Neural crest cell (in vitro differentiated cells): ENCODE measurements at places on chromosomes 1 and 21. TPM values are rescaled to one million over a fixed set of nuclear protein-coding genes. Genes with fewer than 3 reads are reported as not detected.
A peak's percentile ranks its signal among the peaks of the same experiment; 100 is the strongest.

- H3K27ac ChIP-seq, result no peak overlapping the region
- H3K4me1 ChIP-seq, result peaks cover 13% of the 10 kb centered on the region
- DNase-seq, result no peak
- H3K4me3 ChIP-seq, result no peak overlapping the region
- peaks cover 11% of the 10 kb centered on the region for H3K27me3 ChIP-seq
Observed at GRCh38 chr21:41418393-41418792, 7.6 kb upstream of the MX1 start.

- peaks cover 6% of the 10 kb centered on the region for H3K27me3 ChIP-seq
- DNase-seq, result no peak
- H3K36me3 ChIP-seq, result no peaks in the 10 kb centered on the region
- peaks cover 11% of the 10 kb centered on the region for H3K4me1 ChIP-seq
- H3K4me3 ChIP-seq, result no peak overlapping the region
Observed at GRCh38 chr21:44748621-44749020, 37.2 kb upstream of the TSPEAR start.

- no peak overlapping the region for H3K4me3 ChIP-seq
- DNase-seq, result no peak
- no peaks in the 10 kb centered on the region for H3K4me1 ChIP-seq
Observed at GRCh38 chr1:7086106-7086505, 300.9 kb downstream of the CAMTA1 start.

GRCh38 chr1:201721082-201722049 is 107.6 kb upstream of the IPO9 start:
- H3K4me1 ChIP-seq, result peaks cover 42% of the 10 kb centered on the region
- peak overlapping the region; percentile 28 for H3K27ac ChIP-seq
- H3K4me3 ChIP-seq, result no peak overlapping the region
- H3K36me3 ChIP-seq, result peaks cover 12% of the 10 kb centered on the region

GRCh38 chr1:21298981-21299391 is 8.7 kb upstream of the ECE1 start:
- H3K27ac ChIP-seq, result no peak overlapping the region
- peaks cover 19% of the 10 kb centered on the region for H3K4me1 ChIP-seq
- no peak for DNase-seq
- no peak overlapping the region for H3K4me3 ChIP-seq
- H3K27me3 ChIP-seq, result no peaks in the 10 kb centered on the region
- H3K36me3 ChIP-seq, result no peaks in the 10 kb centered on the region

- no peak overlapping the region for H3K27ac ChIP-seq
- H3K27me3 ChIP-seq, result no peaks in the 10 kb centered on the region
- no peak overlapping the region for H3K4me3 ChIP-seq
- H3K4me1 ChIP-seq, result peaks cover 34% of the 10 kb centered on the region
- DNase-seq, result no peak
- H3K36me3 ChIP-seq, result no peaks in the 10 kb centered on the region
Observed at GRCh38 chr1:151706464-151707415, 9.9 kb downstream of the CELF3 start.

DNA sequence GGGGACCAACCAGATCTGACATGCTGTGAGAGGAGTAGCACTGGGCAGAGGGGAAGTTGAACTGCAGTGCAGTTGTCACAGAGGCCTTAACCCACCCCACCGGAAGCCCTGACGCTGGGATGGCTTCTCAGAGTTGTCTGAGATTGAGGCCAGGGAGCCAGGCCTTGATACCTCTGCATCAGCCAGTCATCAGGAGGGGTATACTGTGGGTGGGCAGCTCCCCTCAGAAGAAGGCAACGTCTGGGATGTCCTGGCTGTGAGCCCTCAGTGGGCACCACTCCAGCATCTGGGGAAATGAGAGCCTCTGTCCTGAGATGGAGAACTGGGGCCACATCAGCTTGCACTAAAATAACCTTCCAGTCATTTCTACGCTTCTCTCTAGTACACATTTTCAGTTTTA is 47.9 kb upstream of the BCAR3 start:
- no peak for DNase-seq
- H3K4me1 ChIP-seq, result peaks cover 84% of the 10 kb centered on the region
- no peak overlapping the region for H3K4me3 ChIP-seq
- H3K27me3 ChIP-seq, result no peaks in the 10 kb centered on the region
- no peak overlapping the region for H3K27ac ChIP-seq

DNA sequence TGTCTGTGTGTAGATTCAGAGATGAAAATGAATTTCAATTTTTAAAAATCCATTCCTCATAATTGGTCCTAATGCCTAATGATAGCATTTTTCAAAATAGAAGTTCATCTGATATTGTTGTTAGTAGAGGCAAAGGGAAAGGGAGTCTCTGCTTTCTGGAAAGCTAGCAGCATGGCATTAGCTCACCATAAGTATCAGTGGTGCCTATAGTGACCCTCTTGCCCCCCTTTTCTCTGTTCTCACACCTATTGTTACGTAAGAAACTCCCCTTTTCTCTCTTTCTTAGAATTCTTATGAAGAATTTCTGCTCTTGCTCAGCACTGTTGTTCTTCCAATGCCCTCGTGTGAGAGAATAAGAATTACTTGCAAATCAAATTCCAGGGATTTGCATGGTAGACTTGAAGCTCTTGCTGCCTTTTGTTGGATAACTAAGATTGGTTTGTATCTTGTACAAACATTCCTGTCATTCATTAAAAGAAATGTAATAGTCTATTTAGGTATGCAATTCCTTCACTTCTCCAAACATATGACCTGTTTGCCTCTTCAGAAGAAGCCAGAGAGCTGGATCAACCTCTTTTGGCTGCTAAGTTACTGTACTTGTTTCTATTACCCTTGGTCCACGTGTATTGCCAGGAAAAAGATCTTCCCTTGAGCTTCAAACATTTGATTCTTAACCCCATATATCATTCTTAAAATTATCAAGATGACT is 69.2 kb upstream of the MAGI3 start:
- no peak overlapping the region for H3K27ac ChIP-seq
- no peaks in the 10 kb centered on the region for H3K27me3 ChIP-seq
- H3K36me3 ChIP-seq, result no peaks in the 10 kb centered on the region
- DNase-seq, result no peak
- no peaks in the 10 kb centered on the region for H3K4me1 ChIP-seq
- no peak overlapping the region for H3K4me3 ChIP-seq

DNA sequence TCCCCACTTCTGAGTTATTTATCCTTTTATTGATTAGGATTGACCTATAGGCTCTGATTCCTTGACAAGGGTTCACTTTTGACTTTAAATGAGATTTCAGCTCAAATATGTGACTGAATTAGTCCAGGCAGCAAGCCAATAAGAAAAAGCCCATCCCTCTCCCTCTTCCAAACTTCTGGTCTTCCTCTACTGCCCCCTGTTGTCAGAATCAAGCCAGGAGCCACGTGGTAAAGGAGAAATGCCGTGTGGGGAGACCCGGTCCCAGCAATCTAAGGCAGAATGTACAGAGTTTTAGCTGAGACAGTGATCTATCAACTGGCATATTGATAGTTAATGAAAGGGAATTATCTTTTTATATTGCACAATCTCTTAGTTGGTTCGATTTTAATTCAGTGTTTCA is 5.2 kb downstream of the ADAMTS5 start:
- H3K4me1 ChIP-seq, result peaks cover 2% of the 10 kb centered on the region
- H3K36me3 ChIP-seq, result no peaks in the 10 kb centered on the region
- peaks cover 42% of the 10 kb centered on the region for H3K27me3 ChIP-seq
- no peak for DNase-seq
- no peak overlapping the region for H3K4me3 ChIP-seq

DNA sequence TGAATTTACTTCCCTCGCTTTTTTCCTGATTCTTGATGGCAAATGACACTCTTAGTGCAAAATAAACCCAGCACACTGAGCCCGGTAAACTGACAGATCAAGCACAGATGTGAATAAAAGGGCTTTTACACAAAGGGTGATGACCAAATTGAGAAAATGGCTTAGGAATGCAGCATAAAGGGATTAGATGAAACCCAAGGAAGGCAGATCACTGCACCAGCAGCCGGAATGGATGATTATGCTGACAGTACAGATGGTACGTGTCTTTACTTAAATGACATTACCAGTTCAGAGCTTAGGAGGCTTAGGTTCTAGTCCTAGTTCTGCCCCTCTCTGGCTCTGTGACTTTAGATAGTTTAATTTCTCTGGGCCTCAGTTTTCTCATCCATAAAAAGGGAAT is 12.0 kb downstream of the PKP1 start:
- H3K27ac ChIP-seq, result peak overlapping the region; percentile 59
- peaks cover 8% of the 10 kb centered on the region for H3K4me1 ChIP-seq
- no peaks in the 10 kb centered on the region for H3K36me3 ChIP-seq
- H3K27me3 ChIP-seq, result peaks cover 9% of the 10 kb centered on the region
- no peak overlapping the region for H3K4me3 ChIP-seq

DNA sequence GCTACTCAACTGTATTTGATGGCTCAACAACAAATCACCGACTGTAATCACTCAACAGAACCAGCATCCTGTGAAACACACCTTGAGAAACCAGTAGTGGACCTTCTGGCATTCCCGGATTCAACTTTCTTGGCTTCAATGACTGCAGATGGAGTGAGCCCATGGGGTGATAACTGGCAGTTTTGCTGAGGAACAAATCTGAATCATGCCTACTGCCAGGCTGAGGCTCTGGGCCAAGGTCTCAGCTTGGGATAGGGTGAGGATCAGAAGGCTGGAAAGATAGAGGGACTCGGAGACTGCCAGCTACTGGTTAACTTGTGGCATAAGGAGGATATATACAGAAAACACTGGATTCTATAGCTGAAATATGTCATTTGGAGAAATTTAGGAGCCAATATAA is 63.5 kb upstream of the DIRAS3 start:
- peaks cover 3% of the 10 kb centered on the region for H3K36me3 ChIP-seq
- H3K27ac ChIP-seq, result no peak overlapping the region
- DNase-seq, result no peak
- no peaks in the 10 kb centered on the region for H3K4me1 ChIP-seq
- H3K27me3 ChIP-seq, result no peaks in the 10 kb centered on the region

DNA sequence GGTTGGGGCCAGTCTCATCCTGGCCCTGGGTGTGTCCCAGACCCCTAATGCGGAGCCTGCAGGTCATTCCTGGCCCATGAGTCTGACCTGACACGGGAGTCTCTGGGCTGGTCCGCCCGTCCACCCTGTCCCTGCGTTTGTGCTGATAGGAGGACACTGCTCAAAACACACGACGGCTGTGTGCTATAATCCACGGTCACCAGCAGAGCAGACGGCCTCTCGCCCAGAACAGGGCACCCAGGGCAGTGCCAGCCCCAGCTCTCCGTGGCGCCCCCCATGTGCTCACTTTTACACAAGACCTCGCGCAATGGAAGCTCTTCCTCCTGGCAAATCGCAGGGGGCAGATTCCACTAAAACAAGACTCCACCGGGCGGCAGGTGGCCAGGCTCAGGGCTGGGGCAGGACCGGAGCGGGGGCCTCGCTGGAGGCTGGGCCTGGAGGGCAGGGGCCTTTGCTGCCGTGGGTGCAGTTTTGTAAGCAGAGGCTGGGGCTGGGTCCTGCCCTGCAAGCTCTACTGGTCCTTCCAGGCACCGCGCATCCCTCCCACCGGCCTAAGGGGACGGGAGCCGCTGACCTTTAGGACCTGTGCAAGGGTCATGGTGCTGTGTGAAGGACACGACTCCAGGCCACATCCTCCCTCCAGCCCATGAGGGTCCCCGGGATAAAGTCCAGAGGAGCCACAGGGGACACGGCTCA is 10.6 kb upstream of the SLC19A1 start:
- no peaks in the 10 kb centered on the region for H3K36me3 ChIP-seq
- peaks cover 3% of the 10 kb centered on the region for H3K27me3 ChIP-seq
- no peak overlapping the region for H3K4me3 ChIP-seq
- peaks cover 20% of the 10 kb centered on the region for H3K4me1 ChIP-seq
- H3K27ac ChIP-seq, result no peak overlapping the region

GRCh38 chr1:50105433-50105832 is 3.3 kb upstream of the ELAVL4 start:
- no peaks in the 10 kb centered on the region for H3K36me3 ChIP-seq
- no peak overlapping the region for H3K27ac ChIP-seq
- DNase-seq, result no peak
- no peaks in the 10 kb centered on the region for H3K27me3 ChIP-seq
- H3K4me1 ChIP-seq, result no peaks in the 10 kb centered on the region
- no peak overlapping the region for H3K4me3 ChIP-seq

GRCh38 chr1:158803678-158804077 is 22.7 kb upstream of the OR6N2 start:
- H3K27me3 ChIP-seq, result peaks cover 59% of the 10 kb centered on the region
- no peak for DNase-seq
- H3K36me3 ChIP-seq, result no peaks in the 10 kb centered on the region
- no peaks in the 10 kb centered on the region for H3K4me1 ChIP-seq
- H3K27ac ChIP-seq, result no peak overlapping the region

DNA sequence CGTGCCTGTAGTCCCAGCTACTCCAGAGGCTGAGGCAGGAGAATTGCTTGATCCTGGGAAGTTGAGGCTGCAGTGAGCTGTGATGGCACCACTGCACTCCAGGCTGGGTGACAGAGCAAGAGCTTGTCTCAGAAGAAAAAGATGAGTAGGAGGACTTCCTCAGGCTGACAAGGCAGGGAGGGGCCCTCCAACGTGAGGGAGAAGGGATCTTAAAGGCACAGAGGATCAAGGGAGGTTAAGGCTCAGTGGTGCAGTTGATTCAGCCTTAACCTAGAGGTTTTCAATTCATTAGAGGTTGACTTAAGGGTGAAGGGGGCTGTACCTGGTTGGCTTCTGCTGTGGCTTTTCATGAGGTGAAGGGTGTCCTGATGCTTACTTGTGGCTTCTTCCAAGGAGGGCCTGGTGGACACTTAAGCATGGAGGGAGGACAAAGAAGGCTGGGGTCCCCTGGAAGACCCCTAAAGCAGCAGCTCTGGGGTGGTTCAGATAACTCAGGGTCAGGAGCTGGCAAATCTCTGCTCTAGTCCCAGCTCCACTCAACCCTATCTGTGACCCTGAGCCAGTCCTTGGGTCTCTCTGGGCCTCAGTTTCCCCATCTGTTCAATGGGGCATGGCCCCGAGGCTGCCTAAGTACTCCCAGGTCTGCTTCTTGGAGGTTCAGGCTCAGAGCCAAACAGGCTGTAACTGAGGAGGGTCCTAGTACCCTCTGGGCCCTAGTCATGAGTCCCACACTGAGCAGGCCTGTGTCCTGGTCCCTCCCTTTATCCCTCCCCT is 6.3 kb downstream of the EXTL1 start:
- H3K36me3 ChIP-seq, result no peaks in the 10 kb centered on the region
- peak overlapping the region; percentile 96 for H3K27ac ChIP-seq
- DNase-seq, result no peak
- peaks cover 76% of the 10 kb centered on the region for H3K4me1 ChIP-seq
- H3K4me3 ChIP-seq, result peak overlapping the region; percentile 50
- H3K27me3 ChIP-seq, result no peaks in the 10 kb centered on the region

DNA sequence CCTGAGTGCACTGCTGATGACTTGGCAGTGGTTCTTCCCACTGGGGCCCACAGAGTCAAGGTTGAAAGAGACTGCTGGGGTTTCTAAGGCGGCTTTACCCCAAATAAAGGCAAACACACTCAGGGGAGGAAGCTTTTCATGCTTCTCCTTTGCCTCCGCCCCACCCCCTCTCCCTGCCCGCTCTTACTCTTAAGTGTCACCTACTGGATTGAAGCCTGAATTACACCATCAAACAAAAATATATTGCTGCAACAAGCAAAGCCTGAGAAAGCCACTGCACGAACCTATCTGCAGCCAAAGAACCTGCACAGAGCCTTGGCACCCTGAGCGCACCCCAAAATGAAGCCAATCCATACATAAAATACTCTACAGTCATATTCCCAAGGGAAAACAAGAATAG is 63.1 kb downstream of the PTGFR start:
- H3K27me3 ChIP-seq, result peaks cover 15% of the 10 kb centered on the region
- H3K4me1 ChIP-seq, result no peaks in the 10 kb centered on the region
- peaks cover 9% of the 10 kb centered on the region for H3K36me3 ChIP-seq
- H3K4me3 ChIP-seq, result no peak overlapping the region
- no peak for DNase-seq
- H3K27ac ChIP-seq, result no peak overlapping the region

The TAS1R1 gene
- total RNA-seq, result not detected in 2 replicates

The OSBPL9 gene
- total RNA-seq, result 76.7 and 77.5 TPM in 2 replicates

The CHRNB2 gene
- total RNA-seq, result 8.7 and 10.6 TPM in 2 replicates

The CFHR1 gene
- 0.56 TPM in 1 of 2 replicates, not detected in the other for total RNA-seq

The FCGR3A gene
- total RNA-seq, result not detected in 2 replicates

The LRRC38 gene
- total RNA-seq, result not detected in 2 replicates

The LCE3D gene
- not detected in 2 replicates for total RNA-seq

The RGS8 gene
- 1.8 and 2.4 TPM in 2 replicates for total RNA-seq

The FTCD gene
- 1.4 and 1.8 TPM in 2 replicates for total RNA-seq

The C1orf94 gene
- total RNA-seq, result not detected in 2 replicates
